Mesothelial cell of epicardium (in vitro differentiated cells): ENCODE measurements at places on chromosomes 6 and 20. TPM values are rescaled to one million over a fixed set of nuclear protein-coding genes. Genes with fewer than 3 reads are reported as not detected.

The GPR6 gene
- not detected in 3 replicates for total RNA-seq

The EPHA7 gene
- total RNA-seq: 11.3 to 12.4 TPM (median 11.7 TPM) in 3 replicates

The PLCB4 gene
- 14.0 to 15.6 TPM (median 15.1 TPM) in 3 replicates for total RNA-seq

GRCh38 chr20:19813846-19814640, 56.0 kb downstream of the RIN2 start:
- peaks cover 26% of the 10 kb centered on the region for H3K36me3 ChIP-seq
- H3K4me1 ChIP-seq: peaks cover 10% of the 10 kb centered on the region
- no peaks in the 10 kb centered on the region for H3K27me3 ChIP-seq
- H3K4me3 ChIP-seq: no peak overlapping the region
- H3K27ac ChIP-seq: no peak overlapping the region

DNA sequence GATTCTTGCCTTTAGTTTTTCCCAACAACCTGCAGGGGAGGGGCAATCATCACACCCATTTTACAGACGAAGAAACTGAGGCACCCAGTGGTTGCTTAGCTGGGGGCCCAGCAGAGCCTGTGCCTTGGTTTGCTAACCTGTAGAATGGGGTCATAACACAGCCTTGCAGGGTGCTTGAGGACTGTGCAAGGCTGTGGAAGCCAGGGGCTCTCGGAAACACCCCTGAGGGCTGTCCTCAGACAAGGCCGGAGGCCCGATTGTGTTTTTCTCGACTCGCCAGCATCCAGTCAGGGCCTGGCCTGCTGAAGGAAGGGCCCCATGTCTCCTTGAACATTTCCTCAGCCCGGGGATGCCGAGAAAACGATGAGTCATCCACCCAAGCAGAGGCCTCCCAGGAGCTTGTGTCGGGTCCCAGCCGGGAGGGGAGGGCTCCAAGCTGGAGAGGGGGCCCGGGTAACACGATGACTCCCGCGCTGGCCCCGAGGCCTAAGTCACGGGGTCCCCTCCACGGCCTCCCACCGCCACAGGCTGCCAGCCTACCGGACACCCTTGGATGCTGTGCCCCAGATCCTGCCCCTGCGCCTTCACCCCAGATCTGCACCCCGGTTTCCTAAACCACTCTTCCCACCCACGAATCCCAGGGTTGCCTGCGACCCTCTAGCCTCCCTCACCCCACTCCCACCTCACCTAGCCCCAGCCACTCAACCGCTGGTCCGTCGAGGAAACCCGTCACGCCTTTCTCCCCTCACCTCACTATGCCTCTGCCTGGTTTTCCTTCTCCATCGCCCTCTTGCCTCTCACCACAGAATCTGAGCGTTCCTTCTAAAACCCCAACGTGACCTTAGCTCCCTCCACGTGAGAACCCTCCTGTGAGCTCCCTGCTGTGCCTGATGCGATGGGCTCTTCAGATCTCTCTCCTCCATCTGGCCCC, 10.6 kb downstream of the NOL4L start:
- no peaks in the 10 kb centered on the region for H3K36me3 ChIP-seq
- peak; percentile 54 for DNase-seq
- peaks cover 13% of the 10 kb centered on the region for H3K4me1 ChIP-seq
- no peak overlapping the region for H3K4me3 ChIP-seq
- H3K27ac ChIP-seq: peak overlapping the region; percentile 77
- no peaks in the 10 kb centered on the region for H3K27me3 ChIP-seq
